ENCODE measurements at places on chromosomes 1 and 21. TPM values are rescaled to one million over a fixed set of nuclear protein-coding genes. Genes with fewer than 3 reads are reported as not detected.

Gene SELL
- total RNA-seq: 0.15 TPM

Gene PAX7
- not detected for total RNA-seq

Gene LCE2B
- total RNA-seq: not detected

Gene FCRL6
- not detected for total RNA-seq

Gene AK2
- total RNA-seq: 266 TPM

Gene CREB3L4
- 28.3 TPM for total RNA-seq

Gene SLFNL1
- not detected for total RNA-seq

Gene ST6GALNAC5
- total RNA-seq: 2.3 TPM

Gene KLF17
- total RNA-seq: 0.34 TPM

Gene MARCKSL1
- 151 TPM for total RNA-seq

Gene TIAM1
- 21.6 TPM for total RNA-seq

Gene LCE1D
- total RNA-seq: not detected

Gene GPR25
- total RNA-seq: not detected

Gene NES
- total RNA-seq: 50.1 TPM

Gene SYCP1
- not detected for total RNA-seq

Gene TTC24
- not detected for total RNA-seq

Gene HUNK
- total RNA-seq: not detected

Gene TEDDM1
- not detected for total RNA-seq

Gene NHLH2
- 0.26 TPM for total RNA-seq

Gene ZNF670
- 2.3 TPM for total RNA-seq

Measured in A375 (cell line).